ENCODE measurements at places on chromosomes 3 and 15.

DNA sequence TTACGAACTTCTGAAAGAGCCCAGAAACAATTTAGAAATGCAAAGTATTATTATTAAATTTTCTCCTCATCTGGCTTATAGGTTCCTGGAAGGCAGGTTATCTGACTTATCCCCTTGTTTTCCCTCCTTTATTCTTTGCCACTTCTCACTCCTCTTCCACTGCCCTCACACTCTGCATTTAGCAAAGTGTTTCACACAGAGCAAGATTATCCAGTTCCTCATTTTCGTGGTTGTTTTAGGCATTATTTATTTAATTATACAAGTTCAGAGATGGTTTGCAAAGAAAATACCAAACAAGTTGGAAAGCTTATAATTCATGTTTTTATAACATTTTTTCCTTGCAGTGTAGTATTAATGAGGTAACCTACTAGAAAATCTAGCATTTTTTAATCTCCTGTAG is 544.9 kb downstream of the NSUN3 start:
- DNase-seq: no peak

DNA sequence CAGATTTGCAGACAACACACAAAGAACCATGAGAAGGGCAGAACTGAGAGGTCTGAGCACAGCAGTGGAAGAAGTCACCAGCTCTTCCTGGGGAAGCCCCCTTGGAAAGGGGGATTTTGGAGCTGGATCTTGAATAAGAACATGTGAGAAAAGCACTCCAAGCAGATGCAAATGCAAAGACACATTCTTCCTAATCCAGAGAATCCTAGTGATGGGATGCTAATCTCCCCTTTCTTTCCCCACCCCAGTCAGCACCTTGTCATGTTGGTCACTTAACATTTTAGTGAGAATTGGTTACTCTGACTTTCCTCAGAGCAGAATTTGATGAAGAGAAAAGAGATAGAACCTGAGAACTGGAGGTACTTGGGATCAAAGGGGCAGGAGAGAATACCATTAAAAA is 148.5 kb downstream of the SSR3 start:
- no peak for DNase-seq

DNA sequence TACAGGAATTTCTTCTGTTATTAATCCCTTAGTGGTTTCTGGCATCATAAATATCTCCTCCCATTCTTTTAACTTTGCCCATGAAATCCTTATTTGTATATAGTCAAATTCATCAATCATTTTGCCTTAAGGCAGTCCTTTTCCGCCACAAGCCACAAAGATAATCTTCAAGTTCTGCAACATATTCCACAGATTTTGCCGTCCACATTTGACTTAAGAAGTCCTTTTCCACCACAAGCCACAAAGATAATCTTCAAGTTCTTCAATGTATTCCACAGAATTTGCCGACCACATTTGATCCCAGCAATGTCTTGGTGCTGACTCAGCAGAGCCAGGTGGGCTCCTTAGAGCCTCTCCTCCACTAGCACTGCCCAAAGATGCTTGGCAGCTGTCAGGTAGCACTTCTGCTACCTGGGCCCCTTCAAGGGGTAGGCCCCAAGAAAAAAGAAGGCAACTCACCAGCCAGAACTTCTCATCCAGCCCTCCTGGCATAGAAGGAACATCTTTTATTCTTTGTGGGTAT is 35.0 kb downstream of the SEC22C start:
- DNase-seq: no peak

GRCh38 chr3:82891028-82891427 is 1129.6 kb upstream of the GBE1 start:
- DNase-seq: peak; percentile 10

GRCh38 chr3:97736928-97737327 is 27.6 kb upstream of the ARL6 start:
- no peak for DNase-seq

Data from NCI-H1436 (cell line).